Activated CD8-positive, alpha-beta memory T cell treated with anti-CD3 and anti-CD28 coated beads for 24 hours (primary cell): ENCODE measurements at places on chromosomes 16 and 17.

GRCh38 chr17:39765175-39765574, 27.4 kb downstream of the GRB7 start:
- DNase-seq = peak; percentile 26

GRCh38 chr16:75025761-75026160, 26.9 kb downstream of the ZNRF1 start:
- DNase-seq = no peak

DNA sequence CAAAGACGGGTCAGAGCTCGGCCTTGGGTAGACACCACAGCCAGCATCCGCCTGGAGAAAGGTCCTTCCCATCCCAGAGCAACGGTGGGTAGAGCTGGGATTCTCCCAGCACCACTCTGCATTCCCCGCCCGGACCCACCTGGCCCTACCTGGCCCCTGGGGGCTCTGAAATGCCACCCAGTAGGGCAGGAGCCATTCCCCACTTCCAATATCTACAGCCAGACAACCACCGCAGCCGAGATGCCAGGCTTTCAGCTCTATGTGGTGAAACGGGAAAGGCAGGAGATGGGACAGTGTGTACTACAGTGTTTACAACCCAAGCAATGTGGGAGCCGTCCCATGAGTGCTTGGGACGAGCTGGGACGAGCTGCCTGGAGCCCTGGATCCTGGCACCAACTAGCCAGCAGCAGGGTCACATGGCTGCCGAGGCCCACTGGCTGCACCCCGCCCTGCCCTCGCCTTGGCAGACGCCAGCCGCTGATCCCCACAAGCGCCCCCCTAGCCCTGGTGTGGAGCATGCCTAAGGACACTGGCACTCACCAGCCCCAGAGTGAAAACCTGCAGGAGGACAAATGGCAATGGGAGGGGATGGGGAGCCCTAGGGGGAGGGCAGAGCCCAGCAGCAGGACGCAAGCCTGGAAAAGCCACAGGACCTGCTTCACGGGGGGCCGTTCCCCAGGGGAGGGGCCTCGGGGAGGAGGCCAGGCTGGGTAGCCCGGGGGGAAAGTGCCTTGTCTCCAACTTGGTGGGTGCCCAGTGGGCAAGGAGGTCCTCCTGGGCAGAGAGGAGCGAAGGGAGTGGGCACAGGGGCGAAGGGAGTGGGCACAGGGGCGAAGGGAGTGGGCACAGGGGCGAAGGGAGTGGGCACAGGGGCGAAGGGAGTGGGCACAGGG, 13.5 kb downstream of the TMC6 start:
- DNase-seq = no peak

GRCh38 chr16:50568187-50568815, 20.1 kb downstream of the NKD1 start:
- DNase-seq = no peak
